ENCODE measurements at places on chromosomes 1 and 21. TPM values are rescaled to one million over a fixed set of nuclear protein-coding genes. Genes with fewer than 3 reads are reported as not detected.

The REN gene
- not detected for total RNA-seq

The CLDN8 gene
- total RNA-seq, result not detected

The SPRR2F gene
- not detected for total RNA-seq

The ANGPTL1 gene
- 47.5 TPM for total RNA-seq

The DMBX1 gene
- not detected for total RNA-seq

The TRIM33 gene
- total RNA-seq, result 21.4 TPM

The CPTP gene
- total RNA-seq, result 8.4 TPM

The CRP gene
- not detected for total RNA-seq

The AMY2A gene
- total RNA-seq, result not detected

Data from skeletal muscle tissue (tissue), 5 donors.